CD4-positive, alpha-beta T cell treated with Interleukin-21 for 1 hour (primary cell): ENCODE measurements at places on chromosomes 7 and 10.

DNA sequence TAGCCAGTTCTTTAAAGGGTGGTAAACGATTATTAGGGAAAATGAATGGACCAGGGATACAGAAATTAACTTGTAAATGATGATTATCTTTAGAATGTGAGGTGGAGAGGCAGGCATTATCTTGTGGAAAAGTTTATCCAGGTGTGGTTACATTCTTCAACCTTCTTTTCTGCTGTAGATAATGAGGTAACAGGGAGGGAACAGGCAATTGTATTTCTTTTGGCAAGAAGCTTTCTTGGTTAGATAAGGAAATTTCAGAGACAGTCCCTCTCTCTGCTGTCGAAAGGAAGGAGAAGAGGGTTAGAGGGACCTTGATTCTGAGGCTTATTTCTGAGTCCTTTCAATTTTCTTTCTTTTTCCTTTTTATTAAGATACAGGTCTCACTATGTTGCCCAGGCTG is 32.1 kb downstream of the MRPL32 start:
- DNase-seq, result no peak

DNA sequence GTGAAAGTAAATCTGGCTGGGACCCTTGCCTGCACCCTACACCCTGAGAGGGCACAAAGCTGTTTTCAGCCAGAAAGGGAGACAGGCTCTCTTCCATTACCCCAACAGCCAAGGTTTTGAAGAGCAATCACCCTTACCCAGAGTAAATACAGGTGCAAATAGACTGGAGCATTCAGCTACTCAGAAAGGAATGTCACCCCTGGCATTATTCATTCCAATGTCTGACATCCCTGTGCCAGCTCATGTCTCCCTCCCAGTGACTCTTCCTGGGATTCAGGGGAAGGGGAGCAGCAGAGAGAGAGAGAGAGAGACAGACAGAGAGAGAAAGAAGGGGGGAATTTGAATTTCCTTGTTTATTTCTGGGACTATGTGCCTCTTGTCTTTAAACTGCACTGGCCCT is 611.8 kb downstream of the SORCS3 start:
- DNase-seq, result no peak

- no peak for DNase-seq
These were observed 31.2 kb upstream of the IKZF1 start for GRCh38 chr7:50273301-50273700.

DNA sequence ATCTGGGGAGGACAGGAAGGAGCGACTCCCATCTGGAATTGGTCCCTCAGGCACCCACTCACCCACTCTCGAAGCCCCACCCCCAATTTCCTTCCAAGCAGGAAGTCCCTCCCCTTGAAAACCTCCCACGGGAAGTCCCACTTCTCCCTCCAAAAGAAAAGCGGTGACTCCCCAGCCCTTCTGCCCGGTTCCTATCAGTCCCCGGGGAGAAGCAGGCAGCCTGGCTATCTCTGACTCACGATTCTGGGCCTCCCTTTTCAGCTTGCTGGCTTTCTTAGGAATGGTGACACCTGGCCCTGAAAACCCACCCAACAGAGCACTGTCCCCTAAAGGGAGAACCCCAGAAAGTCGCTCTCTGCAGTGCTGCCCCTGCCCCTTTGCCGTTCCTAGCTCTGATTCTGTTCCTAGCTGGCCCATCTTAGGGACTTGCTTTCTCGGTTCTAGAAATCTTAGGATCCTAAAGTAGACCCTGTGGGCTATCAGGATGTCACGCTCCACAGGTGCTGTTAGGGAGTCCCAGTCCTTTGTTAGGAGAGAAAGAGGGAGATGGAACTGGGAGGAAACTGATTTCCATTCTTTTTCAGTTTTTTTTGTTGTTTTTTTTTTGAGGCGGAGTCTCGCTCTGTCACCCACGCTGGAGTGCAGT is 6.0 kb downstream of the TSC22D4 start:
- peak; percentile 22 for DNase-seq

DNA sequence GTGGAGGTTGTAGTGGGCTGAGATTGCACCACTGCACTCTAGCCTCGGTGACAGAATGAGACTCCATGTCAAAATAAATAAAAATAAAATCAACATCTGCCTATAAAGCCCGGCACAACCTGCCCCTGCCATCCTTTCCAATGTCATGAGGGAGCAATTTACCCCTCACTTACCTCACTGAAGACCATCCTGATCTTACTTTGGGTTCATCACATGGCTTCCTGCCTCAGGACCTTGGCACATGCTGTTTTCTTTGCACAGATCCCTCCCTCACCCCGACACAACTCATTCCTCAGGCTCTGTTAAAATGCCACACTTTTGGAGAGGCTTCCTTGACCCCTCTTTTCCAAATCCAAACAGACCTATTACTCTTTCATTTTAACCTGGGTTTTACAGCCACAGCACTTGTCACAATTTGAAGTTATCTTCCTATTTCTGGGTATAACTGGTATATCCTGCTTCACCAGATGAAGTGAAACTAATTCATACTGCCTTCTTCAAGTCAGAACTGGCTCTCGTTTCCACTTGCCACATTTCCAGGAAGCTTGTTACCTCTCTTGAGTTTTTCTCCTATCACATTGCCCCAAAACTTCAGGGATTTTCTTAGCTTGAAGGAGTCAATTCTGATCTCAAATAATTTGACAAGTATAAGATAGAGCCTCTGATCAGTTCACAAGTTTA is 69.3 kb upstream of the PARD3 start:
- DNase-seq, result no peak

- no peak for DNase-seq
These were observed 124.5 kb downstream of the CHN2 start for GRCh38 chr7:29318853-29319718.

DNA sequence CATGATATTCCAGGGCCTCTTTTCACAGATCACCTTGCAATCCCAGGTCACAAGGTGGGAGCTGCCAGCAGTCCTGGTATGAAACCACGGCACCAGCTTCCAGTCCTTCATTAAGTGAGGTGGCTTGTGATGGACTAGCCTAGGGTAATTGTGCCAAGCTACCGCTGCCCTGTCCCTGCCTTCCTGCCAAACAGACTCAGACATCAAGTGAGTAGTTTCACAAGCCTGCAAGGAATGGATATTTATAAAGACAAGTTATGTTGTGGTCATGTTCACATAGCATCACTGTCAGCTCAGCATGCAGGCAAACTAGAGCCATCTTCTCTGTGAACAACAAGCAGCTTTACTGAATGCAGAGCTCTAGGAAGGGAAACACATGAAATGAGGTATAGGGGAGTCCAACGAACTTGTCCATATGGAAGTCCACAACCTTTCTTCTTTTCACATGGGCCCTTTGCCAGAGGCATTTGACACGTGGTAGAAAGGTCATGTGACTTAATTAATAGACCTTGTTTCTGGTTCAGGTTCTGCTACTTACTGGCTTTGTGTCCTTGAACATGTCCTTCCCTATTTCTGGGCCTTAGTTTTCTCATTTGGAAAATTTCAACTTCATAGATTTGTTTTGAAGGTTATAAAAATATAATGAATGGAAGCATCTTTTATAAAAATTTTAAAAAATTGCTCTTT is 1061.2 kb downstream of the KCNMA1 start:
- DNase-seq, result no peak

DNA sequence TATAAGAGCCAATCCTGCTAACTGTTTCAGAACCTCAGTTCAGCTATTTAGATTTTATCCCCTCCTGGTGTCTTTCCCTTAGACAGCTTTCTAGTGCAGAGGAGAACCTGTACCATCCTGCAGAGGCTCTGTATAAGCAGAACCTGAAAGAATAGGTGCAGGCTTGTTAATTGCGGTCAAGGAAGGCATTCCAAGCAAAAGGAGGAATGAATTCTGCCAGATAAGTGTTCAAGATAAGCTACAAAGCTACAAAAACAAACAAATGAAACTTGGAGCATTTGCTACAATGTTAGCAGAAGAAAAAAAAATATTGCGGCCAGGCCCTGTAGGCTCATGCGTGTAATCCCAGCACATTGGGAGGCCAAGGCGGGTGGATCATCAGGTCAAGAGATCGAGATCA is 32.6 kb upstream of the AGMO start:
- no peak for DNase-seq

- DNase-seq, result no peak
These were observed 43.9 kb downstream of the CUX1 start for GRCh38 chr7:101861218-101861775.

- DNase-seq, result no peak
These were observed 154.6 kb upstream of the NPVF start for GRCh38 chr7:25382869-25383268.

DNA sequence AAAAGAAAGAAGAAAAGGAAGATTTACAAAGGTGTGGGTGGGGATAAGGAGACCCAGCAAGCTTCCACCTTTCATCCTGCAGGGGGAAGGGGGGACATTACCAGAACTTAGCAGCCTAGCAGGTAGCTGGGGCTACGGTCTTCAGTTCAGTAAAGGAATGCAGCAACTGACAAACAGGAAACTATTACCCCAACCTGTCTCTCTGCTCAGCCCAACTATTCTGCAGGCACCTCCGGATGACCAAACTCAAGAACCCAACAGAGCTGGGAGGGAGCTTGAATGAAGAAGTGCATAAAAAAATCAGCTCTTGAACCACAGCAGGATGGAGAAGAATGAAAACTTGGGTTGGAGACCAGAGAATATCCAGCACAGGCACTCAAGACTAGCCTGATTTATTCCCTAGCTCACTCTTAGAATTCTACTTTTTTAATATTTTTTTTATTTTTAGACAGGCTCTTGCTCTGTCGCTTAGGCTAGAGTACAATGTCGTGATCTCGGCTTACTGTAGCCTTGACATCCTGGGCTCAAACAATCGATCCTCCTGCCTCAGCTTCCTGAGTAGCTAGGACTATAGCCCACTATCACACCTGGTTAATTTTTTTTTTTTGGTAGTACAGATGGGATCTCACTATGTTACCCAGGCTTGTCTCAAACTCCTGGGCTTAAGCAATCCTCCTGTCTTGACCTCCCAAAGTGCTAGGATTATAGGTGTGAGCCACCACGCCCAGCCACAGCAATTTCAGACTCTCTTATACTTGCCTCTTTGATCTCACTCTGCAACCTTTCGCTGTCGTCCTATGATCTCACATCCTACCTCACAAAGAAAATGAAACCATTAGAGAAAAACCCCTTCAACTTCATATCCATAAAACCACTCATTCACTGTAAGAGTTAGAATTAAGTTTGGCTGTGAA is 18.5 kb upstream of the C10orf67 start:
- peak; percentile 64 for DNase-seq

DNA sequence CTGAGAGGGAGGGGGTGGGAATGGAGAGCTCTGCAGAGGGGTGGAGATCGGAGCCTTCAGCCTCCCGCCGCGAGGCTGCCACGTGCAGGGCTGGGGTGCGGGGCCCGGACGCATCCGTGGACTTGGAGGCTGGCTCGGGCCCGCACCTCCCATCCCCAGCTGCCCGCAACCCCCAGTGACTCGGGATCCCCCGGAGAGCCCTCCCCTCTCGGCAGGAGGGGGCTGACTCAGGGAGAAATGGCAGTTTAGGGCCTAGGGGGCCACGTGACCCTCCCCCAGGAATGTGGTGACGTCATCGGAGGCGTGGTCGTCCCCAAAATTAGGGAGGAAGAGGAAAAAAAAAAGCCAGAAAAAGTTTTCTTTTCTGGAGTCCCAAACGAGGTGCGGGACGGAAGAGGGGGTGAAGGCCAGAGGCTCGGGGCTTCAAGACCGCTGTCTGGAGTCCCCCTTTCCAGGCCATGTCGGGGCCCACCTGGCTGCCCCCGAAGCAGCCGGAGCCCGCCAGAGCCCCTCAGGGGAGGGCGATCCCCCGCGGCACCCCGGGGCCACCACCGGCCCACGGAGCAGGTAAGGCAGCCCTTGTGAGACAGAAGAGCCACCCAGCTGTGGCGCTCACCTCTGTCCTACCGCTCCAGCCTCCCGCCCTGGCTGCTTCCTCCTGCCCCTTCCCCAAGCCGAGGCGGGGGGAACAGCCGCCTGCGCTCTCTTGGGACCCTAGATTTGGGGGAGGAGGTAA is at the start of gene TRIP6:
TRIP6 (plus strand) TSS at position 348 of the 736 bp plus-strand sequence; CDS start at position 459, 111 bp downstream.
- peak; percentile 52 for DNase-seq

DNA sequence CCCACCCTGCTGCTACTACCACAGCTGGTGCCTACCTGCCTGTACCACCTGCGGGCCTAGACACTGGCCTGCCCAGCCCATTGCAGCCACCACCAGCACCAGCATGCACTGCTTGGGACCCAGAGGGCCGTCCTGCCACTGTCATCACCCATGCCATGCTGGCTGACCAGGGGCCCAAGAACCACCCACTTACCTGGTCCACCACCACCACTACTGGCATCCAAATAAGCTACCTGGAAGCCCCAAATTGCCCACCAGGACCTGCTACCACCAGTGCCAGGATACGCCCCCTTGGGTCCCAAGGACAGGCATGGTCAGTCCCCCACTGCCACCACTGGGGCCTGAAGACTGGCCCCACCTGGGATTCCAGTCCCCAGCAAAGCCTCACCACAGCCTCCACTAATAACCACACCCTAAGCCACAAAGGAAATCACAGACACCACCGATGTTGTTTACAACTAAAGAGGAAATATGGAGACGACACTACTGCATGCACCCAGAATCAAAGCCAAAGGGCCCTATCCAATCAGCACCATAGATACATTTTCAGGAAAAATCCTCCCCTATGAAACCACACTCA is 70.5 kb upstream of the DIP2C start:
- DNase-seq, result no peak

- no peak for DNase-seq
These were observed 395.4 kb downstream of the SFMBT2 start for GRCh38 chr10:7015457-7015856.

DNA sequence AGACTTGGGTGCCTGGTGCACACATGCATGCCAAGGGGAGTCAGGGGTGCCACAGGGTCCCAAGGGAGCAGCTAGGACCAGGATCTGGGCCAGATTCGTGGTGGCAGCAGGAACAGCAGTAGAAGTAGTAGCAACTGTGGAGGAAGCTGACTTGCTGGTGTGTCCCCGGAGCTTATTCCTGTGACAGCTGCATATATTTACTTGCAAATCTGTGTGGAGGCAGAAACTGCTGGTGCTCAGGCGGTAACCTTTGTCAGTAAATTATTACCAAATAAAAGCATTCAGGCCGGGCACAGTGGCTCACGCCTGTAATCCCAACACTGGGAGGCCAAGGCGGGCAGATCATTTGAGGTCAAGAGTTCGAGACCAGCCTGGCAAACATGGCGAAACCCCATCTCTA is 67.4 kb upstream of the RAB18 start:
- no peak for DNase-seq

GRCh38 chr10:120490288-120490687 is 33.3 kb downstream of the PLPP4 start:
- no peak for DNase-seq

DNA sequence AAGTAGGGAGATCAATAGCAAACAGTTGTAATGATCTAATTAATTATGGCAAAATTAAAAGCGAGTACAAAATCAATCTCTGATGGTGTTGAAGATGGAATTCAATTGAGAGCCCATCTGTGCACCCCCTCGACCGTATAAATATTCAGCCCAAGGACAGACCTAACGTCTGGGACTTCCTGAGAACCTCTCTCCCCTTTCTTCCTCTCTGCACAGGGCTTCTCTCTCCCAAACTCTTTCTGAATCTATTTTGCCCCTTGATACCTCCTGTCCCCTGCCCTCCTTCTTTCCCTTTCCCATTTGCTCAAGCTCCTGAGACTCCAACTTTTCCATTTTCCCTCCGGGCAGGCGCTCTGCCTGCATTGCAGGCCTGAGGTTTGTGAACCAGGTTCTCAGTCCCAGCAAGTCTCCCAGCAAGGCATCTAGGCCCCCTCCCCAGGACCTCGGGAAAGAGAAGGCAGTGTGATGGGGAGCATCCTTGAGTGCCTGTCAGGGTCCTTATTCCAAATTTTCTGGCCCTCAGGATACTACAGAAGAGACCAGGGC is 8.5 kb upstream of the PAX2 start:
- DNase-seq, result no peak

- DNase-seq, result no peak
These were observed 22.2 kb upstream of the CHST12 start for GRCh38 chr7:2381227-2381626.

GRCh38 chr7:44057849-44058758 is 7.3 kb downstream of the PGAM2 start:
- DNase-seq, result no peak
